K562 (cell line): ENCODE measurements at places on chromosomes 1 and 21.

- H3K4me1 ChIP-seq = peaks cover 11% of the 10 kb centered on the region
- H3K4me3 ChIP-seq = no peak overlapping the region
- no peaks in the 10 kb centered on the region for H3K27me3 ChIP-seq
- DNase-seq = no peak
These were observed 23.9 kb downstream of the RAB3B start for GRCh38 chr1:51966559-51966958.

DNA sequence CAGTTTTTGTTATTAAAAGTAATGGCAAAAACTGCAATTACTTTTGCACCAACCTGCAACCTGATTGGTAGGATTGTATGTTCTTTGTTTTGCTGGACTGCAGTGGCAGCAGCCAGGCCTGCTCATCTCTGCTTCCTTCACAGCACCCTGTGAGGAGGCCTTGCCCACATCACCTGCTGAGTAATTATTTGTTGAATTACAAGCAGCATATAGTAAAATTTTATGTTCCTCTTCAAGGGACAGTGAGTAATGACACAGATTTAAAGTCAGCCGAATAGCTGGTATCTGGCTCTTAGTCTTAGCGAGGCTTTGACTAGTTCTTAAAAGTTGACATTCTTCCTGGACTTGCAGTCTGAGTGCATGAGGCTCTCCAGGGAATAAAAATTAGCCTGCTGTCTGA, 435.1 kb downstream of the PRDM2 start:
- H3K36me3 ChIP-seq = no peaks in the 10 kb centered on the region
- no peaks in the 10 kb centered on the region for H3K4me1 ChIP-seq
- no peak overlapping the region for H3K4me3 ChIP-seq

DNA sequence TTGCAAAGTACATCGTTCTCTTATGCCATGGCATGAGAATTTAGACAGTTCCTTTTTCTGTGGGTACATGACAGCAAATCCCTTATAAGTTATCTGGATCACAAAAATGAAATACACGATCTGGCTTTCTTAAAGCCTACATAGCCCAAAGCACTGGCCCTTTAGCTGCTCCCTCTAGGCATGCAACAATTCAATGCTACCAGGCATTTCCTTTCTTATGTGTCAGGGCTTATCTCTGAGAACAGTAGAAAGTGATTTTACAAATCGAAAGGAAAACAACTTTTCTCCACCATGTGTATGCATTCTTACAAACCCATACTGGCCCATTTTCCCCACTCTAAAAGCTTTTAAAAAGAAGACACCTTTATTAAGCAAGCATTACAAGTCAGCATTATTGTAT, 139.7 kb downstream of the GRIK1 start:
- no peak overlapping the region for H3K4me3 ChIP-seq
- DNase-seq = no peak
- no peaks in the 10 kb centered on the region for H3K27me3 ChIP-seq
- no peaks in the 10 kb centered on the region for H3K4me1 ChIP-seq
- no peak overlapping the region for H3K27ac ChIP-seq
- H3K36me3 ChIP-seq = no peaks in the 10 kb centered on the region

DNA sequence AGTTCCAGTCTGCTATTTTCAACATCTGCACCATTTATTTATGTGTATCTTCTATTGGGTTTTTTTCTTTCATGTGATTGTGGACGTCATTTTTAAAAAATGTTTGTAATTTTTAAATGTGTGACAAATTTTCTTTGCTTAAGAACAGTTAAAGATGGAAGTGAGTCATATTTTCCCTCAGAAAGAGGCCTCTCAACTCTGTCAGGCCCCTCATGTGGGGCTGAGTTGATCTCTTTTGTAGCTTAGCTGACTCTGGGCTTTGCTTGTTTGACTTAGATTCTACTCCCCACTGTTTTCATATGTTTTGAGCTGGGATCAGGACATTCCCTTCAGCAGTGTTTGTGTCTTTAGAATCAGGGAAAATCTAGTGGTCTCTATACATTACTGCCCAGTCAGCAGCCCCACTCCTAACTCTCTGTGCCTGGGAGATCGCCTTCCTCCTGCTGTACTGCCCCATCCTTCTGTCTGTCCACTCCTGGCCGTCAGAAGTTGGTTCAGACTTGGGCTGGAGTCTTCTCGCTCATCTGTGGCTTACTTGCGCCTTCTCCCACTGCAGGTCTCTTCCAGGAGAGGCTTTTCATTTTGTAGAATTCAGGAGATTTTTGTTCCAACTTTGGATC, 137.4 kb downstream of the DYRK1A start:
- DNase-seq = no peak
- H3K27me3 ChIP-seq = no peaks in the 10 kb centered on the region
- peaks cover 3% of the 10 kb centered on the region for H3K4me1 ChIP-seq
- H3K4me3 ChIP-seq = no peak overlapping the region

- no peak overlapping the region for H3K4me3 ChIP-seq
- H3K36me3 ChIP-seq = no peaks in the 10 kb centered on the region
- peaks cover 21% of the 10 kb centered on the region; the same call in 2 of the 3 replicates for H3K4me1 ChIP-seq
- H3K27ac ChIP-seq = no peak overlapping the region
These were observed 2.7 kb downstream of the PLEKHA6 start for GRCh38 chr1:204356997-204357396.

DNA sequence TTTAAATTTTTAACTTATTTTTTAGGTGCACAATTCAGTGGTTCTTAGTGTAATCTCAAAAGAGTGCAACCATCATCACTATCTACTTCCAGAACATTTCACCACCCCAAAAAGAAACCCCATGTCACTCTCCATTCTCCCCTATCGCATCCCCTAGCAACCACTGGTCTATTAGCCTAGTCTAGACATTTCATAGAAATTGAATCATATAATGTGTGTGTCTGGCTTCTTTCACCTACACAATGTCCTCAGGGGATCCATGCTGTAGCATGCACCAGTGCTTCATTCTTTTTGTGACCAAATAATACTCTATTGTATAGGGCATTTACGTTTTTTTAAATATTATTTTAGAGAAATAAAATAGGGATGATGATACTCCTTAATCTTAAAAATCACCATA, 64.7 kb downstream of the JAK1 start:
- peaks cover 34% of the 10 kb centered on the region; the same call in 2 of the 3 replicates for H3K4me1 ChIP-seq
- no peak for DNase-seq
- H3K27me3 ChIP-seq = no peaks in the 10 kb centered on the region
- no peak overlapping the region for H3K27ac ChIP-seq

DNA sequence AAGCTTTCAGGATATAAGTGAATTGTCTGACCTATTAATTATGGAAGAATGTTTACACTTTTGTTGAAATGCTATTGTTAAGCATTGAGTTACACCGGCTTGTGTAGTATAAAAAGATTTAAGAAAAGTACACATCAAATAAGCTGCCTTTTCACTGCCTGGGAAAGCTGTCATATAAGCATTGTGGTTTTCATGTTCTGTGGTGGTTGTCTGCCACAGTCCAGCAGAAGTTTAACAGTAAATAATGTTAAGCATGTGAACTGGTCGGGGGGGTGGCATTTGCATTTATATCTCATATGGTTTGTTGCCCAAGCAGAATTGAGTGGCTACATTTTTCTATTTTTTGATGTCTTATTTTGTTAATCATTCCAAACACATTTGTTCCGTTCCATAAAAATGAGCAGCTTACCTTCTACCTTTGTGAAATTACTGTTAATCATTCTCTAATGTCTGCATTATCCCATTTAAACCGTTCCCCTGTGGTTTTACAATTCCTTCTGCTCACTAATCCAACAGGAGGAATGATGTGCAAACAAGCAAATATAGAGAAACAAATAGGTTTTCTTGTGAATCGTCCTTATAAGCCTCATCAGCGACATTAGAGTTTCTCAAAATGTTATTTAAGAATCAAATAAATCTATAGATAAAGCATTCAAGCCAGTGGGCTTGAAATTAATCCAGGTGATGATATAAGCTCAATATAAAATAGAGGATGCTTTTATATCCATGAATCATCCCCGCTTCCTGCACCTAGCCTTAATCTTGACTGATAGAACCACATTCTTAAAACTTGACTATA, 160.8 kb upstream of the SAMSN1 start:
- no peak for DNase-seq
- no peak overlapping the region for H3K4me3 ChIP-seq
- no peak overlapping the region for H3K27ac ChIP-seq
- no peaks in the 10 kb centered on the region for H3K4me1 ChIP-seq

DNA sequence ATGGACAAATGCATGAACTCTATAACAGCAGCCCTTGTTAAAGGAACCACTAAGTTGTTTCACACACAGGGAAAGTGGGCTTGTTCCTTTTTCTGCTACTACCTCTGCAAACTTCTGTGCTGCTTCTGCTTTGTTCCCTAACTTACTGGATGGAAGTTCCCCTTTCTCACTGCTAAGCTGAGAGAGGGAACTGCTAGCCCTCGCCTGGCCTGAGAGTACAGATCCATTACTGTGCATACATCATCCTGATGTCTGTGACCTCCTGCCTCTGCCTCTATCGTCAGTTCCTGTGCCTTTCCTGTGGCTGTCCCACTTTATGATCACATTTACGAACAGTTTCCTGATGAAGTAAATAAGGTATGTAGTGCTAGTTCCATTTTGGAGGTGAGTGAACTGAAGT, 3.5 kb downstream of the GNAT2 start:
- H3K36me3 ChIP-seq = no peaks in the 10 kb centered on the region
- H3K4me1 ChIP-seq = peaks cover 12% of the 10 kb centered on the region
- peak overlapping the region; percentile 1; the same call in 1 of the 3 replicates for H3K27ac ChIP-seq
- peaks cover 18% of the 10 kb centered on the region; the same call in 2 of the 3 replicates for H3K27me3 ChIP-seq

DNA sequence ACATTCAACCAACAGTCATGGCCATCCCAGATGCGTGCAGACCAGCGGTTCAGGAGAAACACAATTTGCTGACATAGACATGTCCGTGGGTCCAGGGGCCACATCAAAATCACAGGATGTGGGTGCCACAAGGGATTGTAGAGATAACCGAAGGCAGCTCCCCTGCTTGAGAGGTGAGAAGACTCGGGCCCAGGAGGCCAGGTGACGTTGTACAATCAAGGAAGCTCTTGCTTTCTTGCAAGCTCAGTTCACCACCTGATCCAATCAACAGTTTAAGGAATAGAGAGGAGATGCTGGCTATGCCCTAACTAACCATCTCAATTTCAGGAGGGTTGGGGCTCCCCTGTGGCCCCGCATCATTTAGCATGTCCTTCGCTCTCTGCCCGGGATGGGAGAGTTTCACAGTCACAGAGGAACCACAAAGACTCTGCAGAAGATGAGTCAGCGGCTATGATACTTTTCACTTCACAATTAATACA, 19.5 kb downstream of the UBASH3A start:
- no peak overlapping the region for H3K27ac ChIP-seq
- DNase-seq = no peak
- H3K36me3 ChIP-seq = no peaks in the 10 kb centered on the region
- peaks cover 19% of the 10 kb centered on the region; the same call in 1 of the 2 replicates for H3K27me3 ChIP-seq
- peaks cover 4% of the 10 kb centered on the region; the same call in 1 of the 2 replicates for H3K4me1 ChIP-seq

DNA sequence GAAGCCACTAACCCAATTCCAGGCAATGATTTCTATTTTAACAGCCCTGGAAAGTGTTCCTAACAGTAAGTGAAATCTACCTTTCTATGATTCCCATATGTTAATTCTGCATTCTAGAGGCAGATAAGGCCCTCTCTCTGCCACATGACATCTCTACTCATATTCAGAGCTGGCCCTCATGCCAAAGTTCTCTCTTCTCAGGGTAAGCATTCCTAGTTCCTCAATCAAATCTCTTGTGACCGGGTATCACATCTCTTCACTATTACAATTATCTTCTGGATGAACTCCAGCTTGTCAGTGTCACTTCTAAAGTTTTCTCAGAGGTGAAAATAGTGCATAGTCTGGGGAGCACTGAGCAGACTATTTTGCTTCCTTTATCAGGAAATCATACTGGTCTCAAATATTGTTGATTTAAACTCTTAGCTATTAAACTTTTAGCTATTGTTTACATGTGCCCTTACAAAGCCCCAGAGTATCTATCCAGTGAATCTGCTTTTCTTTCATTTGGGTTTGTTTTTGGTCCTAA, 66.4 kb upstream of the TNFSF18 start:
- H3K4me1 ChIP-seq = no peaks in the 10 kb centered on the region
- no peak for DNase-seq
- H3K4me3 ChIP-seq = no peak overlapping the region
- no peaks in the 10 kb centered on the region for H3K27me3 ChIP-seq
- H3K36me3 ChIP-seq = no peaks in the 10 kb centered on the region
- H3K27ac ChIP-seq = no peak overlapping the region

- no peaks in the 10 kb centered on the region for H3K27me3 ChIP-seq
- H3K4me1 ChIP-seq = no peaks in the 10 kb centered on the region
- no peak overlapping the region for H3K4me3 ChIP-seq
- H3K27ac ChIP-seq = no peak overlapping the region
These were observed 101.4 kb downstream of the LHX9 start for GRCh38 chr1:198018529-198018928.

- no peak overlapping the region for H3K4me3 ChIP-seq
- no peaks in the 10 kb centered on the region for H3K36me3 ChIP-seq
- no peak for DNase-seq
- H3K27me3 ChIP-seq = peaks cover 20% of the 10 kb centered on the region; the same call in 2 of the 3 replicates
These were observed 62.2 kb downstream of the MYOM3 start for GRCh38 chr1:24049733-24050132.

- peaks cover 64% of the 10 kb centered on the region for H3K27me3 ChIP-seq
- no peak overlapping the region for H3K4me3 ChIP-seq
- no peak overlapping the region for H3K27ac ChIP-seq
- DNase-seq = no peak
These were observed 72.5 kb downstream of the RUNX3 start for GRCh38 chr1:24857507-24858133.

DNA sequence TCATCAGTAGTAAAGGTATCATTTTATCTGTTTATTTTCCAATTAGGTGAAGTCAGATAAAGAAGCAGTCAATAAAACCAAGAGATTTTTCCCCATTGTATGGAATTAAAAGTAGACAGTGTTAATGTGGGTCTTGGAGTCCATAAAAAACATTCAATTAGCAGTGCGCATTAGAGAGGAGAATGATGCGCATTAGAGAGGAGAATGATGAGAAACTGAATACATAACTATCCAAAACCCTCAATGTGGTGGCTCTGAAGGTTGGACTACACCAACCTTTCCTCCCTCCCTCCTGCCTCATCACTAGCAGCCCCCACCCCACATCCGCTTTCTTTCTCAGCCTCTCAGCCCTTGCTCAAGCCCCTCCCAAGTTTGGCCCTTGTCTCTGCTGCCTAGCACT, 99.5 kb downstream of the DAB1 start:
- H3K4me1 ChIP-seq = no peaks in the 10 kb centered on the region
- no peak overlapping the region for H3K27ac ChIP-seq
- no peak for DNase-seq
- no peaks in the 10 kb centered on the region for H3K36me3 ChIP-seq
- H3K4me3 ChIP-seq = no peak overlapping the region
- H3K27me3 ChIP-seq = no peaks in the 10 kb centered on the region; the same call in 2 of the 3 replicates

GRCh38 chr1:245263529-245264095, 108.8 kb downstream of the KIF26B start:
- H3K4me3 ChIP-seq = no peak overlapping the region
- peaks cover 67% of the 10 kb centered on the region for H3K27me3 ChIP-seq
- H3K4me1 ChIP-seq = no peaks in the 10 kb centered on the region
- H3K27ac ChIP-seq = no peak overlapping the region
- no peaks in the 10 kb centered on the region for H3K36me3 ChIP-seq
- DNase-seq = no peak

GRCh38 chr1:25209516-25209915, 22.8 kb downstream of the SYF2 start:
- no peaks in the 10 kb centered on the region; the same call in 2 of the 3 replicates for H3K4me1 ChIP-seq
- H3K27me3 ChIP-seq = no peaks in the 10 kb centered on the region
- DNase-seq = no peak
- H3K27ac ChIP-seq = no peak overlapping the region
